ENCODE measurements at places on chromosomes 16 and 17. TPM values are rescaled to one million over a fixed set of nuclear protein-coding genes. Genes with fewer than 3 reads are reported as not detected.

The UTS2R gene
- not detected for polyA plus RNA-seq

GRCh38 chr17:10754109-10754508 lies 24.3 kb upstream of the TMEM220 start:
- no peaks in the 10 kb centered on the region for H3K27me3 ChIP-seq
- no peak overlapping the region for H3K4me3 ChIP-seq
- no peaks in the 10 kb centered on the region for H3K36me3 ChIP-seq
- H3K27ac ChIP-seq: no peak overlapping the region

GRCh38 chr17:76934561-76935320 lies 66.5 kb downstream of the MGAT5B start:
- no peaks in the 10 kb centered on the region for H3K36me3 ChIP-seq
- no peaks in the 10 kb centered on the region for H3K27me3 ChIP-seq
- H3K4me1 ChIP-seq: no peaks in the 10 kb centered on the region

The MARF1 gene
- 25.1 TPM for polyA plus RNA-seq

DNA sequence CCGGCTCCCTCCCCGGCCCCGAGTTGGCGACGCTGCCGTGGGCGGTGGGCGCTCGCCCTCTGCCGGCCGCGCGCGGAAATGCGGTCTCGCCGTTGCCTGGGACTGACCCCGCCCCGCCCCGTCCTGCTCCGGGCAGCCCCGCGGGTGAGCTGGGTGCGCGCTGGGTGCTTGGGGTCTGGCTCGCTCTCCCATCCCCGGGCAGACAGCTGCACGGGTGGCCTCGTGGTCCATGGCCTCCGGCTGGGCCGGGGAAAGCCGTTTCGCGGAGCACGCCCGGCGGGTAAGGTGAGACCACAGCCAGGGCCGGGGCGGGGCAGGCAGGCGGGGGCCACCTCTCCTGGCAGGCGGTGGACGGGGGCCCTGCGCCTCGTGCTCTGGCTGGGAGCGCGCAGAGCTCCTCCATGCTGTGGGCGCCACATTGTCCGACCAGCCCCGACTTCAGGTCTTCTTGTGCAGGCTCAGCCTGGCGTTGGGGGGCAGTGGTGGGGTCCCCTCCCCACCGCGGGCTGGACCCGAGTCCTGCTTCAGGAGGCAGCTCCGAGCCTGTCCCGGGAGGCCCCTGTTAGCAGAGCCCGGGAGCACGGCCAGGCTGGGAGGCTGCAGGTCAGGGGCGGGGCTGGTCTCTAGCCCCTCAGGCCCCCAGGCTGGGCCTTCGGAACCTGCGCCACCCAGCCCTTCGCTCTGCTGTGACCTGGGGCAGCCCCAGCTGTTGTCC lies 7.0 kb upstream of the C1QTNF8 start:
- H3K27me3 ChIP-seq: peaks cover 76% of the 10 kb centered on the region
- peaks cover 9% of the 10 kb centered on the region for H3K4me1 ChIP-seq
- H3K36me3 ChIP-seq: no peaks in the 10 kb centered on the region
- no peak overlapping the region for H3K4me3 ChIP-seq
- DNase-seq: no peak
- no peak overlapping the region for H3K27ac ChIP-seq

The LRRC36 gene
- not detected for polyA plus RNA-seq

GRCh38 chr16:7555459-7555858 lies 222.8 kb downstream of the RBFOX1 start:
- H3K36me3 ChIP-seq: no peaks in the 10 kb centered on the region
- no peaks in the 10 kb centered on the region for H3K4me1 ChIP-seq
- H3K4me3 ChIP-seq: no peak overlapping the region
- no peaks in the 10 kb centered on the region for H3K27me3 ChIP-seq
- no peak for DNase-seq

DNA sequence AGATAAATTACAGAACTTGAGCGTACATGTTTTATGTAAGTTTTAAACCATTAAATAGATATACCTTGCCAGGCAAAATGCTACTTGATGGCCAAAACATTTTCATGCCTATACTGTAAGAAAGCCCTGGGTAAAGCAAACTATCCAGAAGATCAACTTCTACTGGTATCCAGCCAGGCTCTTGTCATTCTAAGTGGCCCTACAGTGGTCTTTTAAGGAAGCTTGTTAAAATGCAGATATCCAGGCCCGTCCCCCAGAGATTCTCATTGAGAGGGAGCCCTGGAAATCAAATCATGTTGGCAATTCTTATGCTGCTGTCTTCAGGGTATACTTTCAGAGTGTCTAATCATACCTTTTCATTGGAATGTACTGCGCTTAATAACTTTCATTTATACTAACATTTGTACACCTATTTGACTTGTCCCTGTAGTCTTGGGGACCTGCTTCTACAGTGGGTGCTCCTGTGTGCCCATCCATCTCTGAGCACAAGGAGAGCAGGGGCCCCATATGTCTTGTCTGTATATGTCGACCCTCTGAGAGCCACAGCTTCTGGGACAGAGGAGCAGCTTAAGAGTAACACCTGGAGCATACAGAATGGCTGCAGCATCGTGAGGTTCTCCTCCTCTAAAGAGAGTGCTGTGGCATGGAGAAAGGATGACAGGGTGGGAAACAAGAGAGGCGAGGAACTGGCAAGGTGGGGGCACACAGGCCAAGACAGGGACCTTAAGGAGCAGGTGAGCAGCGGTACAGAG lies 43.6 kb upstream of the ANKFY1 start:
- peaks cover 69% of the 10 kb centered on the region for H3K4me1 ChIP-seq
- H3K27ac ChIP-seq: no peak overlapping the region
- H3K36me3 ChIP-seq: peaks cover 7% of the 10 kb centered on the region
- no peaks in the 10 kb centered on the region for H3K27me3 ChIP-seq
- H3K4me3 ChIP-seq: no peak overlapping the region

DNA sequence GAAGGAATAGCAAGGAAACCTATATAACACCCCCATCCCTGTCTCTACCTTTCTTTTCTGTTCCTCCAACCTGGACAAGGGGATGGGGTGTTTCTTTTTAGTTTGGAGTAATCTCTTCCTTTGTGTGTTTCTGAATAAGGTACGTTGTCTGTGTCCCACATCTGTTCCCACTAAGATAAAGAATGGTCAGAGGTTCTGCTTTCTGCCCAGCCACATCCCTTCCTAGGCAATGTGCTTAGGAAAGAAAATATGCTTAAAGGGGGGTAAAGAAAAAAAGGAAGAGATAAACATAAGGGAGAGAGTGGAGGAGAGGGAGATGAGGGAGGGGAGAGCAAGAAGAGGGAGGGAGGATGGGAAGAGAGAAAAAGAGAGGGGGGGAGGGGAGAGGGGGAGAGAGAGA lies 35.1 kb downstream of the SLC6A2 start:
- H3K27ac ChIP-seq: no peak overlapping the region
- no peaks in the 10 kb centered on the region for H3K4me1 ChIP-seq
- no peak for DNase-seq
- H3K4me3 ChIP-seq: no peak overlapping the region

The C17orf107 gene
- 1.7 TPM for polyA plus RNA-seq

DNA sequence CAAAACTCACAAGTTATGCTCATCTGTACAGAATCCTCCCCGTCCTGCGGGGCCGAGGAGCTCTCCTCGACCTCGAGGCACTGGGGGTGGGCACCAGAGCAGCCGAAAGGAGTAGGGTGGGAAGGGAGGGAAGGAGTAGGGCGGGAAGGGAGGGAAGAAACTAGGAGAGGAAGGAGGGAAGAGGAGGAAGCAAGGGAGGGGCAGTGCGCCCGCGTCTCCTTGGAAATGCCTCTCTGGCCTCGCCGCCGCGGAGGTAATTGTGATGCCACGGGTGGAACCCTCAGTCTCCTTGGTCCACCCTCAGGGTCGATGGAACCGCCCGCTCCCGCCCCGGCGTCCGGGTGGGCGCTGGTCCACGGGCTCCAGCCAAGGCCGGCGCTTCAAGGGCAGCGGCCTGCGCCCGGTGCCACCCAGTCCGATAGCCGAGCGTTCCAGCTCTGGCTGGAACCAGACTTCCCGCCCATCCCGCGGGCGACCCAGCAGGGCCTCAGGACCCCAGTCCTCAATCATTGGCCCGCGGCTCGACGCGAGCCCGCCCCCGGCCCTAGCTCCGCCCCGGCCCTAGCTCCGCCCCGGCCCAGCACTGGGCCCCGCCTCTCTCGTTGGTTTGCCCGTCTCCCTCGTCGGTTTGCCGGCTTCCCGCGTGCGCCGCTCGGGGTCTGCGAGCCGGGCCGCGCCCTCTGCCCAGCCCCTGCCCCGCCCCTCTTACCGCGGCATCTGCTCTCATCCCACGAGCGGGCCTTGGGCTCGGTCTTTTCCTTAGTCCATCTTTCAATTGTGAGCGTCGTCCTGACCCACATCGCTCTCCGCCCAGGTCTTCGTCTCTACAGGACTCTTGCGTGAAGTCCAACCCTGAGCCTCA lies 596 bp downstream of the PROCA1 start:
- no peaks in the 10 kb centered on the region for H3K36me3 ChIP-seq
- peaks cover 17% of the 10 kb centered on the region for H3K4me1 ChIP-seq
- H3K27me3 ChIP-seq: no peaks in the 10 kb centered on the region
- H3K4me3 ChIP-seq: peak overlapping the region; percentile 54
- DNase-seq: peak; percentile 94

The SF3B3 gene
- 98.5 TPM for polyA plus RNA-seq

DNA sequence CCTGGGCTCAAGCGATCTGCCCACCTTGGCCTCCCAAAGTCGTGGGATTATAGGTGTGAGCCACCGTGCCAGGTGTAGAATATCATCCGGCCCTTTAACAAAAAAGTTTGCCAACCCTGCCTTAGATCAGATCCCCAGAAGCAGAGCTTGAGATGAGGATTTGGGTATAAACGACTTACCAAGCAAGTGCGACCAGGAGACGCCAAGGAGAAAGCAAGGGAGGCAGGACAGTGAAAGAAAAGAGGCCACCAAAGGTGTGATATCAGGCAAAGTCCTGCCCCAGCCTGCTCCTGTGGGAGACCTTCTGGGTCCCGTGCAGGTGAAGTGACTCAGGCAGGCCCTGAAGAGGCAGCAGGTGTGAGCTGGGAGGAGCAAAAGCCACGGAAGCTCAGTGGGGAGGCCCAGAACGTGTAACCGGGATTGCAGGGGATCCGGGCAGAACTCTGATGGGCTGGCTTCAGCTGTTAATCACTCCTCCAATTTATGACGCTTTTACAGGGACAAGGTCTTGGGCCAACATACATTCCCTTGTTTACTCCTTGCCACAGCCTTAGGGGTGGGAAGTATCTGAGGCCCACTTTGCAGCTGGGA lies 14.1 kb upstream of the CALB2 start:
- no peaks in the 10 kb centered on the region for H3K27me3 ChIP-seq
- H3K27ac ChIP-seq: no peak overlapping the region
- DNase-seq: no peak

DNA sequence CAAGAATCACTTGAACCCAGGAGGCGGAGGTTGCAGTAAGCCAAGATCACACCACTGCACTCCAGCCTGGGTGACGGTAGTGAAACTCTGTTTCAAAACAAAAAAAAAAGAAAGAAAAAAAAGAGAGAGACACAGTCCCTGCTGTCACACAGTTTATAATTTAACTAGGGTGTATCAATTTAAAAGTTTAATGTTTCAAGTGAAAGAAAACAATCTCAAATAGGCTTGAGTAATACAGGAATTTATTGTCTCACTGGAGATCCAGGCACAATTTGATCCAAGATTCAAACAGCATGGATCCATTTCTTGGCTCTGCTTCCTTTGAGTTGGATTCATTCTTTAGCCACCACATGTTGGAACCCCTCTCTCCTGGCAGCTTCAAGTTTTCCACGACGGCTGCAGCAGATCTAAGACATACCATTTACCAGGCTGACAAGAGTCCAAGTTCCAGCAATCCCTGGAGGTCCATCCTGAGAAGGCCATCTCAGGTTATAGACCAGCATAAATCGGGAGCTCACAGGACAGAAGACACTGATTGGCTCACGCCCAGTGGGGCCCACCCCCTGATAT lies 97.5 kb downstream of the YPEL2 start:
- no peak for DNase-seq
- H3K4me1 ChIP-seq: peaks cover 56% of the 10 kb centered on the region
- H3K4me3 ChIP-seq: no peak overlapping the region
- no peaks in the 10 kb centered on the region for H3K36me3 ChIP-seq
- no peaks in the 10 kb centered on the region for H3K27me3 ChIP-seq

The MYH8 gene
- not detected for polyA plus RNA-seq

DNA sequence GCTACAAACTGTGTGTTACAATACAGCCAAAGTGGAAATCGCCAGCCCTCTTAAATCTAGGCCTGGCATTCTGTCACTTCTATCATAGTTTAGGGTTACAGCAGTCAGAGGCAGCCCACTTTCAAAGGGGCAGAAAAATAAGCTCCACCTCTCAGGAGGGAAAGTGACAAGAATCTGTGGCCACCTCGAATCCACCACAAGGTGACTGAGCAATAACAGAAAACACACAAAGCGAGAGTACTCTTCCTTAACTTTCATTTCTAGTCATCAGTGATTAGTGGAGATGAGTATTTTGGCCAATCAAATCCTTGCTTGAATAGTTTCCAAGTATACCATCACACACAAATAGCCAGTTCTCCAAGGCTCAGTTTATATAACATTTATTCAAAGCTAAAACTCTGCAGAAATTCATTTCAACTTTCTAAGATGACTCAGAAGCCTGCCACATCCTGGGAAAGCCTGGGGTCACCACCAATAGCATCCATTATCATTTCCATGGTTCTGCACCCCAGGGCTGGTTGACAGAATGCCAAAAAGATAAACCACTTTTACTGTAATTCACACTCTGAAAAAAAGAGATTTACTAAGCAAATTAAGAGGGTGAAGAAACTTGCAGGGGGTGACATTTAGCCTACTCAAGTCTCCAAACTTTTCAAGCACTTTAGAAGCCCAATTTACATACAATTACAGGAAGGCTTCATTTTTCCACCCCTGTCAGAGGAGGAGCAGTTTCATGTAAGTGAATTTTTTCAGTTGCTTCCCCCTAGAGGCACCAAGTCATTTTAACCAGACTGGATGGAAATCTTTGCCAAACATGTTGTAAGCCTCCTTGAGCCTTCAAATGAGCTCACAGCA lies 66.8 kb downstream of the SALL1 start:
- no peak overlapping the region for H3K27ac ChIP-seq
- H3K27me3 ChIP-seq: no peaks in the 10 kb centered on the region
- no peak for DNase-seq
- no peaks in the 10 kb centered on the region for H3K4me1 ChIP-seq

- H3K27ac ChIP-seq: no peak overlapping the region
- no peaks in the 10 kb centered on the region for H3K4me1 ChIP-seq
- no peak for DNase-seq
- H3K36me3 ChIP-seq: peaks cover 48% of the 10 kb centered on the region
- H3K27me3 ChIP-seq: no peaks in the 10 kb centered on the region
- no peak overlapping the region for H3K4me3 ChIP-seq
Observed at GRCh38 chr16:56947604-56947995, 14.2 kb upstream of the CETP start.

GRCh38 chr16:89360760-89361435 lies 129.5 kb downstream of the ANKRD11 start:
- no peaks in the 10 kb centered on the region for H3K36me3 ChIP-seq
- H3K4me3 ChIP-seq: no peak overlapping the region
- no peak for DNase-seq

The TCAP gene
- polyA plus RNA-seq: 1.4 TPM

Measured in sigmoid colon (tissue), 7 donors.